ENCODE measurements at places on chromosomes 16 and 17.

- DNase-seq, result no peak
Measured at GRCh38 chr16:50311134-50311528, 44.8 kb downstream of the ADCY7 start.

- DNase-seq, result no peak
Measured at GRCh38 chr16:22270525-22270924, 26.7 kb upstream of the POLR3E start.

DNA sequence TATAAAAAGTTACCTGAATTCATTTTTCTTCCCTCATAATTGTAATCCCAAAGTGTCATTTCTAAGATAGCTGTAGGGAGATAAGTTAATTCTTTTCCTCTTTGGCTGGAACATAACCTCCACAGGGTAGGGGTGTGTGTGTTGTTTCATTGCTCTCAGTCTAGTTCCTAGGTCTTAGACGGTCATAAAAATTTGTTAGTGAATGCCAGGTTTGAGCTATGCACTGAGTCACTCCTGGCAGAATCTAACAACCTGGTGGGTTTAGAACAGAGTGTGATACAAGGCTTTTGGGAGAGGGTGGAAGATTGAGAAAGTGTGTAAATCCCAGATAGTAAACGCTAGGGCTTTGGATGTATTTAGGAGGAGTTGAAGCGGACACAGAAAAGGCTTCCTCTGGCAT is 894 bp upstream of the PHKG2 start:
- no peak for DNase-seq

GRCh38 chr16:11570806-11571205 is 15.9 kb downstream of the LITAF start:
- DNase-seq, result no peak

DNA sequence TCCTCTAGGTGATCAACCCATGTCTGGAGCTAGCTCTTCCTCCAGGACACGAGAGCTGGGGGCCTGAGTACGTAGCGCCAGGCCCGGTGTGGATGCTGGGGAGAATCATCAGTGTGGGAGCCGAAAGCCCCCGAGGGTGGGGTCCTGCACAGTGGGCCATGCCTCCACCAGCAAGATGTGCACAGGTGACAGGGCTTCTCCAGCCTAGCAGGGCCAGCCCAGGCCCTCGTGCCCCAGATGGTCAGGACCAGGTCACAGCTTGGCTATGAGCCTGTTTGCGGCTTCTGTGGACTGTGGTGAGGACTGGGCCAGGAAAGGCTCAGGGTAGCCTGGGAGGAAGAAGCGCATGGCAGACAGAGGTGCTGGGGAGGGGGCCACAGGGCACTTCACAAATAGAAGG is 7.8 kb downstream of the MPG start:
- no peak for DNase-seq

DNA sequence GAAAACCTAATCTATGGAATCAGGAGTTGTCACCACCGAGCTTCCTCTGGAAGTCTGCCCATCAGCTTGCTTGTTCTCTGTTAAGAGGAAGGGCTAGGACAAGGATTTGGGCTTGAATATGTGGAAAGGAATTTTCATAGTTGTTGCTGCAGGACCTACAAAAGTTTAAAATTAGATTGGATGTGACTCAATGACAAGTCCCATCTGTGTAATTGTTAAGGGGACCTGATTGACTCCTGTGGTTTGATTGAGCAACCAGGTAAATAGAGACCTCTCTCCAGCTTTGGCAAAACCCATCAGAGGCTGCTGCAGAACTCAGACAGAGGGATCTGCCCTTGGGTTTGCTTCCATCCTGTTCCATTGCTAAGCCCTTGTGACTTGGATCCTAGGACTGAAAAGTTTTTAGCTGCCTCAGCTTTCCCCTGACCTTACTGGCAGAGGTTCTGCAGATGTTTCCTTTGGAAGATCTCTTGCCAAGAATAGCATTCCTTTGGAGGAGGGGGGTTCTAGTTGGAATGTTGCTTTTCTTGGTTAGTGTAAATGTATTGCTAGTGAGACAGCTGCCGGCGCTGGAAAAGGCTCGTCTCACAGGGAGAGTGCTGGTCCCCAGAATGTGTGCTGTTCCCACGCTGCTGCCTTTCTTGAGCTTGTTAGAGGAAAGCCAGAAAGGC is 50.0 kb downstream of the SF3B3 start:
- no peak for DNase-seq

DNA sequence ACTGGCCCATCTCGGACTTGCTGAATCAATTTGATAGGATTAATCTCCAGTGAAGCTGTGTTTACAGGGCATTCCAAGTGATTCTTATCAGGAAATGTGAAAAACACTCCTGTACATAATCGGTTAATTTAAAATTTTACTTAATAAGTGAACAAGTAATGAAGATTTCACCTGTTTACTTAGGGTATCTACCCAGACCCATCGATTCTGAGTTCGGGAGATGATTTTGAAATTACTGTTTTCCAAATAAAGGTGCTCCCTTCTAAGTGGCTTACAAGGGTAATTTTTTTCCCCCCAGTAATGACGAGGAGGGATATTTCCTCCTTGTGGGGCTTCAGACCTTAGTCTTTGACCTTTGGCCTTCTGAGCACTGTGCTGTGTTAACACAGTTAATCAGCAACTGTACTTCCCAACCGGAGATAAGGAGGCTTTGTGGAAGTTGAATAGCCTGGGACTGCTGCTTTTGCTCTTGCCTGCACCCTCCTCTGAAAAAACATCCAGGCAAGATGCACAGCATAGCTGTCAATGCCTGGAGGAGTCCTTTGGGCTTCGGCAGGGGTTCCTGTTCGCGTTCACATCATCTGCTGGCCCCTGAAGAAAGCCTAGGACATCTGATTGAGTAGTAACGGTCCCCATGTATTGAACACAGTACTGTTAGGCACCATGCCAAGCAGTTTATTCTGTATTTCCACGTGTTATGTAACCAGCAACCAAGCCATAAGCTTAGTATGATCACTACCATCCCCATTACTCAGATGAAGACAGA is 1.8 kb downstream of the FAHD1 start:
- no peak for DNase-seq

GRCh38 chr17:4742629-4743028 is 2.9 kb upstream of the CXCL16 start:
- DNase-seq, result no peak

DNA sequence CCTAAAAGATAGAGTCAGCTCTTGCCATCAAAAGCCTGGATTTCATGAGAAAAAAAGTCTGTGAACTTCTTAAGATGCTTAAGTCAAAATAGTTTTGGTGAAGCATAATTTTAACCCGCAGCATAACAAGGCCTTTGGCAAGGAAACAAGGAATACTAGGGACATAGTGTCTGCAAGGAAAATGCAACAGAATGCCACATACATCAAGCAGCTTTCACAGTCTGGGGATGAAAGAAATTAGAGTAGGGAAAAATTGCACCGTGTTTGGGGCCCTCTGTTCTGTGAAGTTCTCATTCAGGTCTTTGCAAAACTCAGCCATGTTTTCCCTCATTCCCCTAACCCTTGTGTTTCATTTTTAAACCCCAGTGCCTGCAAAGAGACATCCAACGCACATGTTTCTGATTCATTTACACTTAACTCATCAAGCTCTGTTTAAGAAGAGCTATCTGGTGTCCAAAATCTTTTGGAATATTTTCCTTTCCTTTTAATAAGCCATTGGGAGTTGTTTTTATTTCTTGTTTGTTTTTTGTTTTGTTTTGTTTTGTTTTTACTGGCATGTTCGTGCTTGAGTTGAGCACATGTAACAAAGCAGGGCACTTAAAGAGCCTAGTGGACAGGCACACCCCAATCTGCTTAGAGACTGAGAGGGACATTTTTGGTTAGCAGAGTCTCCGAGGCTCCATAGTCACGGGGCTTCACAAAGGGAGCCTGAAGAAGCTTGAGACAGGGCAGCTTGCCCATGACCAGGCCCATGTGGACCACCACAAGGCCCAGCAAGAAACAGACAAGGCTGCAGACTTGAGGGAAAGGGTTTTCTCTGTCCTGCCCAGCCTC is 116.5 kb downstream of the ANKFN1 start:
- DNase-seq, result no peak

DNA sequence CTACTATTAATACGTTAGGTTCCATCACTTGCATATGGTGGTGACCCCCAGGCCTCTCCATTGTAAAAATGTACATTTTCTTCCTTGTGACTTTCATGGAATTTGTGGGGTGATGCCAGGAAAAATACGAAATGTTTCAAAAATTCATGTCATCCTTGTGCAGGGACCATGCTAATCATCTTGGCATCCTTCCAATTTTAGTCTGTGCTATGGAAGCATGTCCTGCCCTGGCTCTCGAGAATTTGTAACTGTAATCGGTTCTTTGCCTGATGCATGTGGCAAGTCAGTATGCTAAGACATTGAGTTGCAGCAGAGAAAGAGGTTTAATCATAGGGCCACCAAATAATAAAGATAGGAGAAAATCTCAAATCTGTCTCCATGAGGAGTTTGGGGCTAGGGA is 14.3 kb upstream of the GINS3 start:
- no peak for DNase-seq

GRCh38 chr17:69402052-69402451 is 12.4 kb upstream of the MAP2K6 start:
- no peak for DNase-seq

- no peak for DNase-seq
Measured at GRCh38 chr17:30905742-30906100, 317 bp downstream of the TEFM start.

GRCh38 chr17:19339341-19339815 is 23.1 kb downstream of the B9D1 start:
- no peak for DNase-seq

GRCh38 chr17:77191244-77191643 is 50.5 kb downstream of the SEC14L1 start:
- DNase-seq, result no peak

DNA sequence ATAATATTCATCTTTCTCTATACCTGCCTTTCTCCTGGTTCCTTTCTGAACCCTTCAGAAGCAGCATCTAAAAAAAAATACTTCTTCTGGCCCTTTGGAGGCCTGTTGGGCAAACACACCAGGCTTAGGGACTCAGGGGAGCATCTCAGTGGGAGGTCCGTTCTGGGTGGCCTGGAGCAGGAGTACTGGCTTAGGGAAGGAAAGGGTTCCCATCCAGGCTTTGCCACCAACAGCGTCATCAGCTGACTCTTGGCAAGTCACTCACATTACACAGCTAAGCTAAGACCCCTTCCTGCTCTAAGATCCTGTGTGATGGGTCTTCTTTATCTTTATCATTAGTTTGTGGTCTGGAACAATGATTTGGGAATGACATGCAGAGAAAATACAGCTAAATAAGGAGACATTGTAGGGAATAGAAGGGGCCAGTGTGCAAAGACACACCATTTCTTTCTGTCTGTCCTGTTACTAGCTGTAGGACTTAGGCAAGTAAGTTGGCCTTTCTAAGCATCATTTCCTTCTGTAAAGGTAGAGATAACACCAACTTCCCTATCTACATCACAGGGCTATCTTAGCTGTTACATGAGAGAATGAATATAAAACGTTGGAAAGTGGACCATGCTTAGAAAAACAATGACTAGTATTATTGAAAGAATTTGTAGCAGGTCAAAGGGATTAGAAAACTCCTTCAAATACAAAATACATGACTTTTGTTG is 9.9 kb downstream of the PCTP start:
- DNase-seq, result no peak

DNA sequence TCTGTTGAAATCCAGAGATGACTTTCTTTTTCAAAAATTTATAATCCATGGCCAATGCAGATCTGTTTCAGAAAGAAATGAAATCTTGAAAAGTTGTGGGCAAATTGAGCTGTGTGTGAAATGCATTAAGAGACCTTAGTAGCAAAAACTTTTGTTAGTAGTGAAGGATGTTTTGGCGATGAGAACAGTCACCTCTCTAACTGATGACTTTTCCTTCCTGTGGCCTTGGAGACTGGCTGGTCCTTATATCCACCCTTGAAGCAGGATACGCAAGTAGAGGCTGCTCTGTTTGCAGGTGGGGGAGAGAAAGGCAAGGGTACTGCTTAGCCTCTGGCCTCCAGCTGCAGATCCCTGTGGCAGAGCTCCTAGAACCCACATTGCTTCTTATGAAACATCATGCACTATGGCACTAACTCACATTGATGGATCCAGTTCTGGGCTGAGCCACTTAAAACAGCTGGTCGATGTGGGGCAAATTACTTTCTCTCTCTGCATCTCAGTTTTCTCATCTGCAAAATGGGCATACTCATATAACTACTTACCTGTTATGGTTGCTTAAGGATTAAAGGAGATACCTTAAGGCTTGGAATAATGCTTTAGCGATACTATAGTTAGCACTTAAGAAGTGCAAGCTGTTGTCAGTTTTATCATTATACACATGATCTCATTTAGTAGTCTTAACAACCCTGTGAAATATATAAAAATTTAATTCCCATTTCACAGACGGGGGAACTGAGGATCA is 89.3 kb downstream of the SDR42E1 start:
- no peak for DNase-seq

- no peak for DNase-seq
Measured at GRCh38 chr16:84314373-84314772, 19.7 kb downstream of the WFDC1 start.

DNA sequence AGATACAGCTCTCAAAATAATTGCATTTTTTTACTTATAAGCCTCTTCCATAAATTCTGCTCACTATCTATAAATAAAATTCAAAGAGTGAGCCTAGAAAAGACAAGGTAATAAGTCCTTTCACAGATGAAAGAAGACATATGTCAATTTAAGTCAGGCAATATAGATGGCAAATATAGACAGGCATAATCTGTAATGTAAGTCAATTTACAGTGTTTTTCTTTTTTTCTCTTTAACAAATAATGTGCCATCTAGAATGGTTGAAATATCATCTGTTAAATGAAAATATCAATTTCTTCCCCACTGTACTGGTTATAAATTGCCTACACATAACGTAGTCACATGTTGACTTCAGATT is 1409.2 kb upstream of the GOT2 start:
- DNase-seq, result no peak

GRCh38 chr17:58985367-58985766 is 121.3 kb downstream of the TRIM37 start:
- no peak for DNase-seq

GRCh38 chr16:3654249-3654991 is at the start of gene DNASE1:
TSS of gene DNASE1 (plus strand) at chr16:3654691. CDS start at chr16:3655374, 683 bp downstream.
- DNase-seq, result peak; percentile 37

DNA sequence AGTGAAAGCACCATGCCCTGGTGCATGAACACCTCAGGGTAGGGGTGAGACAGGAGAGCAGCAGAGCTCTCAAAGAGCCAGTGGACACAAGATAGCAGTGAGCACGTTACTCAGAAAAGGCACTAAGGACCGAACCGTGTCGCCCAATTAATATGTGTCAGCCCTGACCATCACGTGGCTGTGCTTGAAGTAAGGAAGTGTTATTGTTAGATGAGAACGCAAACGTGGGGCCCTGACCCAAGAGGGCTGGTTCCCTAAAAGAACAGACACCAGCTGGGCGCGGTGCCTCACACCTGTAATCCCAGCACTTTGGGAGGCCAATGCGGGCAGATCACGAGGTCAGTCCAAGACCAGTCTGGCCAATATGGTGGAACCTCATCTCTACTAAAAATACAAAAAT is 16.3 kb downstream of the AXIN1 start:
- DNase-seq, result no peak

- no peak for DNase-seq
Measured at GRCh38 chr16:70651524-70651923, 5.2 kb downstream of the IL34 start.

- no peak for DNase-seq
Measured at GRCh38 chr17:64245218-64246145, 17.6 kb downstream of the TEX2 start.

GRCh38 chr17:73362697-73363096 is 50.9 kb upstream of the CDC42EP4 start:
- DNase-seq, result no peak
